ENCODE measurements at places on chromosomes 11 and 22.

DNA sequence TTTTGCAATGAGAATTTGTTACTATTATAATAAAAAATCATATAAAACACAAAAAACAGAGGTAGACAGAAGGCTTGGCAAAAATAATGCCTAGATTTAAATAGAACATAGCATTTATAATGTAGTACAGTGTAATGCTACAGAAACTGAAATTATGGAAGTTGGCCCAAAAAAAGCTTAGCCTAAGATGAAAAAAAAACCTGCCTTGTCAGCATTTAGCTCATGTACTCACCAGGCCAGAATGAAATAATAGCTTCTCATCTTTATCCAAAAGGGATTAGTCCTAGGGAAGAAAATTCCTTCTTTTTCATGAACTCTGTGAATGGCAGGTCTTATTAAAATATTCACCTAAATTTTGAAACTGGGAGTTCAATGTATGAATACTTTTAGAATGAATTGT, 951.1 kb downstream of the LRRC4C start:
- no peak for DNase-seq

GRCh38 chr11:80023386-80023785, 582.6 kb upstream of the TENM4 start:
- DNase-seq = no peak

GRCh38 chr11:70952191-70952590, 300.2 kb downstream of the SHANK2 start:
- DNase-seq = no peak

DNA sequence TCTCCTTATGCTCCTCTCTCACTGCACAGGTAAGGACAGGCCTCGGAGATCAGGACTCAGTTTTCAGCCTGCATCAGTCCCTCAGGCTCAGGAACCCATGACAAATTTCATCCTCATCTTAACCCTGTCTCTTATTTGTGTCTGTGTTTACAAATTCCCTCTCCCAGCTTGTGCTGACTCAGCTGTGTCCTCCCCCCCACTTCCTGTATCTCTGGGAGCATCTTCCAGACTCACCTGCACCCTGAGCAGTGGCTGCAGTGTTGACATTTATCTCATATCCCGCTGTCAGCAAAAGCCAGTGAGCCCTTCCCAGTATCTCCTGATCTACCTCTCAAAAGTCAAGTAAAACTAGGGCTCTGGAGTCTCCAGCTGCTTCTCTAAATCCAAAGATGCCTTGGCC, 65.6 kb upstream of the VPREB1 start:
- no peak for DNase-seq

DNA sequence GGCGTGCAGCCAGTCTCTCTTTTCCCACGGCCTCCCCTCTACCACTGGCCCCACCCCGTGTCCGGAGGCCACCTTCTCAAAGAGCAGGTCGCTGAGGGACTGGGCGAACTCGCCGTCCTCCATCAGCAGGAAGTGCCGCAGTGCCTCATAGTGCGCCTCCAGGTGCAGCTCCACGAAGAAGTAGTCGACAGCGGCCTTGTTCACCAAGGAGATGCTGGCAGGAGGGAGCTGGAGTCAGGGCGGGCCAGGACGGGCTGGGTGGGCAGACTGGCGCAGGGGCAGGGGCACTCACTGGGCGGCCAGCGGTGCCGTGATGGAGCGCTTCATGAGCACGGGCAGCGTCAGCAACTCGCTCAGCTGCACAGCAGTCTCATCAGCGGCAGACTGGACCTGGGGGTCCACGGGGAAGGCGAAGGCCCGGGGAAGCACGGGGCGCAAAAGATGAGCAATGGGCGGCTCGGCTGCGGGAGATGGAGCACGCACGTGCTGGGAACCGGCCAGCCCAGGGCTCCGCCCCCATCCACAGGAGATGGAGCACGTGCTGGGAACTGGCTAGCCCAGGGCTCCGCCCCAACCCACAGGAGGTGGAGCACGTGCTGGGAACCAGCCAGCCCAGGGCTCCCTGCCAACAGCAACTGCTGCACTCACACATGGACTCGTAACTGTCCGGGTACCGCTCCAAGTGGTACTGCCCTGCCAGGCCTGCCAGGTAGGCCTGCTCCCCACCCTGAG, 18.4 kb downstream of the SELENOO start:
- DNase-seq = no peak

DNA sequence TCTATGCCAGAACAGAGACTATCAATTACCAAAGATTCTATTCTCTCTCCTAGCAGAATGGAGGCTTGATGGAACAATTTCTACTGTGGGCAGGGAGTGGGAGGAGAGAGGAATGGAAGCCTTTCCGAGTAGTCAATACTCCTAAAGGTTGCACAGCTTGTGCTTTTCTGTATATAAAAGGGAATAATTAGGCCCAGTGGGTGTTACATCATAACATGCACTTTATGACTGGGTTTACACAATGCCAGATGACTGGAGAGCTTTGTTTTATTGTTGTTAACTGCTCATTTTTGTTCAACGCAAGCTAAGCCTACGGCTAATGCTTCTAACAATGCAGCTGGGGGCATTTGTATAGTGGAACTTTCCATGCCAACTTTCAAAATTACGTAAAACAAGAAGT, 2237.9 kb upstream of the RAG2 start:
- no peak for DNase-seq

- DNase-seq = no peak
These were observed 85.3 kb upstream of the SORL1-AS1 start for GRCh38 chr11:121538054-121538453.

- no peak for DNase-seq
These were observed 178.7 kb upstream of the TMEM45B start for GRCh38 chr11:129636926-129637325.

- DNase-seq = no peak
These were observed 72.7 kb downstream of the RAB38 start for GRCh38 chr11:88102598-88102934.

DNA sequence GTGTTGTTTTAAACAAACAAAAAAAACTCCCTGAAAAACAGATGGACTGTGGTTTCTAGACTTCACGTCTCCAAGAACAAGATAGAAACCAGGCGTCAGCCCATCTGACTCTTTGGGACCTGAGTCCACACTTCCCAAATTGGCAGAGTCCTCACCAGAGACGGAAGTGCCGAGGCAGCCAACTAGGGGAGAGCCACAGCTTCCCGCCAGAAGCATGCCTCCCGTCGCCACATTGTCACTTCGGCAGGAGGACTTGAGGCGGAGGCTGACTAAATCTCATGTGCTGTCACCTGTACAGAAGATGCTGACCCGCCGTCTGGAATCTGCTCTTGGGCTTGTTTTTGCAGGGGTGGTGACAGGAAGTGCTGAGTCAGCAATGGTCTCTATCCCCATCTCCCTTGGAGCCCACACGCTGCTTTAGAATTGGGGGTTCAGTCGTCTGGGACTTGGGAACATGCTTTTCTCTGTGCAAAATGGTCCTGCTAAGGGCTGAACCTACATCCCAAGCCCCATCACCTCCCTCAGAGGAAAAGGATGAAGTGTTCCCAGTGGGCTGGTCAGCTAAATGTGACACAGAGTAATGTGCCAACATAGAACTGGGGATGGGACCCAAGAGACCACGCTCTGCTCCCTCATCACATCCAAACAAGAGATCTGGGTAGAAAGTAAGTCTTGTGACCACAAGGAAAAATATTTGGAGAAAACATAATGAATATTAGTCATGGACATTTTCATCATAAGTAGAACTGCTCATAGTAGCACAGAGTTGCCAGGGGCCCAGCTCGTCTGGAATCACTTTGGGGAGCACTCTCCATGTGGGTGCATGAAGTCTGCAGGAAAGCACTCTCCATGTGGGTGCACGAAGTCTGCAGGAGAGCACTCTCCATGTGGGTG, 152.9 kb downstream of the SNX19 start:
- DNase-seq = no peak

DNA sequence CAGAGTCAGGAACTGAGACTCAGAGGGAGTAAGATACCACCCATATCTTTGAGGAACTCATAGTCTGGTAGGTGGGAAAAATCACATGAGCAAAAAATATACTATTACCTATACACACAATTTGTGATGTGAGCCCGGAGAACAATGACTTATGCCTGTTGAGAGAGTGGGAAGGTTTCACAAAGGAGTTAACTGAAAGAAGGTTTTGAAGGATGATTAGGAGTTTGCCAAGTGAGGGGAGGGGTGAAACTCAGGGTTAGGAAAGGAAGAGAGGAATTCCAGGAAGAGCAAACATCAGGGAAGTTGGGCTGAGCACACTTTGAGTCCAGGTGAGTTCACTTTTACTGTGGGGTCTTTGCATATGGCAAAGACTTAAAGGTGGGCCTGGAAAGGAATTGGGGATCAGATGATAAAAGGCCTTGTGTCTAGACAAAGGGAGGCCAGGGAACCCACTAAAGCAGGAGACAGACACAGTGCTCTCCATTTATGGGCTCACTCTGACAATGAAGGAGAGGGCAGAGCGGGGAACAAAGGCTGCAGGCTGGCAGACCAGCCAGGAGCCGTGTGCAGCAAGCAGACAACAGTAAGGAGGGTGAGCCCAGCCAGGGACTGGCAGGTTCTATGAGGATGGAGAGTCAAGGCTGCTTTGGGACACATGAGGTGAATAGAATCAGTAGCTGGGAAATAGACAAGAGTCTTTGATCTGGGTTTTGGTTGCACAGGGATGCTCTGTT, 33.1 kb downstream of the TSPAN18 start:
- DNase-seq = no peak

GRCh38 chr11:118233850-118234249, 9.0 kb upstream of the JAML start:
- no peak for DNase-seq

GRCh38 chr11:44597358-44598012, 32.0 kb downstream of the CD82 start:
- DNase-seq = no peak

DNA sequence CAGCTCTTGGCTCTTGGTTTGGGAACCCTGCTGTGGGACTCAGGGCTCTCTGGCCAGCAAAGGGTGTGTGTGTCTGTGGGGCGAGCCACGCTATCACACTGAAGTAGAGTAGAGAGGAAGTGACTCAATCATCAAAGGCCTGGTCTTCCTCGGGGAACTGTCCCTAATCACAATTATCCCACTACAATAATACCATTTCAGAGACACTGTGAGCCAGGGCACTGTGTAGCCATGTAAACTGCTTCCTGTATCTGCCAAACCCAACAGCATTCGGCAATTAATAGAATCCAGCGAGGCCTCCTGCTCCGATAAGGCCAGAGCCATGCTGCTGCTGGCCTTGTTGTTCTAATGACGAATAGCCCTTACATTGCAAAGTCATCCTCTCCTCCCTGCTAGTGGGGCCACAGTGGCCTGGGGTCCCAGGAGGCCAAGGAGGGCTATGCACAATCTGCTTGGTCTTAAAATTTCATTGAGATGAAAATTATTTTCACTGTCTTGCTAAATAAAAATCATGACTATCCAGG, 49.8 kb upstream of the LMO2 start:
- DNase-seq = peak; percentile 26

DNA sequence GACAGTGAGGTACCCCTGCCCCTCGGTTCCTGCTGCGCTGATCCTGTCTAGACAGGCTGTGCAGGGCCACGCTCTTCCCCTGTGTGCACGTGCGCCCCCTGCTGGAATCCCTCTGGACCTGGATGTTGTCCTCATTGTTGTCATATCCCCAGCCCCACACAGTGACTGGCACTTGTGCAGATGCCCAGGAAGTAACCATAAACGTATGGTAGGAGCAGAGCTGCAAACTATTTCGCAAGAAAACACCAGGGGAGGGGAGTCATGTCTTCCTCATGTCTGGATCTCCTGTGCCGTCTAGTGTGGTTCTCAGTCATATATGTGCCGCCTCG, 114.7 kb downstream of the CRYBB2 start:
- peak; percentile 63 for DNase-seq

- DNase-seq = no peak
These were observed 28.4 kb downstream of the RELT start for GRCh38 chr11:73404506-73405145.

GRCh38 chr11:44467931-44468330, 97.5 kb upstream of the CD82 start:
- no peak for DNase-seq

DNA sequence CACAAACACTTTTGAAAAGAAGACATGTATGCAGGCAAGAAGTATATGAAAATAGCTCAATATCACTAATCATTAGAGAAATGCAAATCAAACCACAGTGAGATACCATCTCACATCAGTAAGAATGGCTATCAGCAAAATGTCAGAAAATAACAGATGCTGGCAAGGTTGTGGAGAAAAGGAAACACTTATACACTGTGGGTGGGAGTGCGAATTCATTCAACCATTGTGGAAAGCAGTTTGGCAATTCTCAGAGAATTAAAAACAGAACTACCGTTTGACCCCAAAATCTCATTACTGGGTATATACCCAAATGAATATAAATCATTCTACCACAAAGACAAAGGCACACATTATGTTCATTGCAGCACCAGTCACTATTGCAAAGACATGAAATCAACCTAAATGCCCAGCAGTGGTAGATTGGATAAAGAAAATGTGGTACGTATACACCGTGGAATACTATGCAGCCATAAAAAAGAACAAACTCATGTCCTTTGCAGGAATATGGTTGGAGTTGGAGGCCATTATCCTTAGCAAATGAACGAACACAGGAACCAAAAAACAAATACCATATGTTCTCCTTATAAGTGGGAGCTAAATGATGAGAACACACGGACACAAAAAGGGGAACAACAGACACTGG, 18.5 kb downstream of the MMP13 start:
- DNase-seq = no peak

DNA sequence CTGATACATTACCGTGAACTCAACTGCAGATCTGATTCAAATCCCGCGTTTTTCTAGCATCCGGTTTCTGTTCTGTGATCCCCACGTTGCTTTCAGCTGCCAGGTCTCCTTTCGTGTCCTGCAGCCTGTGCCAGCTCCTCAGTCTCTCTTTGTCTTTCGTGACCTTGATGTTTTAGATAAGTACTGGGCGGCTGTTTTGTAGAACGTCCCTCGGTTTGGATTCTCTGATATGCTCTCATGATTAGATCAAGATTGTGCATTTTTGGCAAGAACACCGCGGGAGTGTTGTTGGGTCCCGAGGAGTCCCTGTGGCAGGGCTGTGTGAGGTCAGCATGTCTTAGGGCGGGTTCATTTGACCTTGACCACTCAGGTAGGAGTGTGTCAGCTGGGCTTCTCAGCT, 38.6 kb downstream of the KCNQ1 start:
- no peak for DNase-seq

DNA sequence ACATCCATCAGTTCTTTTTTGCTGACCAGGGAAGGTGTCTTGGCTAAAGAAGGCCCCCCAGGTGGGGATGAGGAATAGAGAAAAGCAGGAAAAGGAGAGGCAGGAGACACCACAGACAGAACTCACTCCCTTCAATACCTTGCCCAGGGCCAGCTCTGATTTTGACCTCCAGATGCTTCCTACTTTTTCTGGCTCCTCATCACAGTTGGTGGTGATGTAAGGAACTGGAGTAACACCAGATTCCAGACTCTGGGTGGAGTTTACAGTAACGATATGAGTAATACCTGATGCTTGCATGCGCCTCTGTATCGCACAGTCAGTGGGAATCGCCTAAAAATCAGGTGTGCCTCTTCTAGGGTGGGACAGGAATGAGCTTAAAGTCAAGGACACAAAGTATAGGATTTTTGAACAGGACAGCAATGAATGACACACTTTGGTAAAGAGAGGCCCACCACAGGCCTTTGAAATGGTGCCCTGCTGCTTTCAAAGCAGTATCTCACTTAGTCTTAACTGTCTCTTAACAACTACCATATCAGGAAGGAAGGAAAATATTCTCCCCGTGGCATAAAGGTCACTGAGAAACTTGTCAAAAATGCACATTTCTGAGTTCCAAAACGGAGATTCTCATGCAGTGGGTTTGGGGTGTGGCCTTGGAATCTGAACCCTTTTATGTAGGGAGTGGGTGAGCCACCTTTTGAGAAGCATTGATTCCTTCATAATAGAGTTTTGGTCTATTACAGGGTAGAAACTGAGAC, 140.8 kb downstream of the SNX19 start:
- DNase-seq = no peak
